ENCODE measurements at places on chromosomes 2 and 18.
A peak's percentile ranks its signal among the peaks of the same experiment; 100 is the strongest.

DNA sequence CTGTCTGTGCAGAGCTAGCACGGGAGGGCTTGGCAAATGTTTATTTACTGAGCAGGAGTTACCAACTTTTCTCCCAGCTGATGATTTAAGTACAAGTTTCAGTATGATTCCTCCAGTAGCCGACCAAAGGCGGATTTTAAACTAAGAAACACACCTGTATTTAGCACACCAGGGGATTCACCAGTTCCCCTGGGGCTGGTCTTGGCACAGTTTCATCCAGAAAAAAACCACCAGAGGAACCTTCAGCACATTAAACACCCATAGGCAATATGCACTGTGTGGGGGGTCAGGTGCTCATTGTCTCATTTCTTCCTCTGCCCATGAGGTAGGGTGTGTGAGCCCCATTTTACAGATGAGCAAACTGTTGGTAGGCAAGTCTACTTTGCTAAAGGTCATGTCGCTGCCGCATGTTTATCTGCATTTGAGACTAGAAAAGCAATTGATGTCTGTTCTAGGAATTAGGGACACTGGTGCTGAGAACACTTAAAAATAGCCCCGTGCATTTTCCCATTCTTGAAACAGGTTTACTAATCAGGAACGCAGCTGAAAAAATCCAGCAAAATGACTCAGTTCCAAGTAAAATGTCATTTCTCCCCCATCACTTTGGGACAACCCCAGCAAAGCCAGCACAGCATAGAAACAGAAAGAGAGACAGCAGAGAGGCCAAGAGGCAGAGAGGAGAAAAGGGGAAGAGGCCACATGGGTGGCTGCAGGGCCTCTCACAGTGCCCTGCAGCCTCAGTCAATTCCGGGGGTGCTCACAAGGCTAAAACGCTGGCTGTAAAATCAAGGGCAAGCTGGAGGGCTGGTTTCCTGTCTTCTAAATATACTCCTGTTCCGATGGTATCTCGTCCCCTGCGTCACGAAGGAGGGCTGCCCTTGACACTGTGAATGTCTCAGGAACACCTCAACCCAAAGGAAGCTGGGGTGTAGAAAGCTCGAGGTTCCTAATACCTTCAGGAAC is 166.8 kb upstream of the ID2 start:
- peak; percentile 72 for DNase-seq

DNA sequence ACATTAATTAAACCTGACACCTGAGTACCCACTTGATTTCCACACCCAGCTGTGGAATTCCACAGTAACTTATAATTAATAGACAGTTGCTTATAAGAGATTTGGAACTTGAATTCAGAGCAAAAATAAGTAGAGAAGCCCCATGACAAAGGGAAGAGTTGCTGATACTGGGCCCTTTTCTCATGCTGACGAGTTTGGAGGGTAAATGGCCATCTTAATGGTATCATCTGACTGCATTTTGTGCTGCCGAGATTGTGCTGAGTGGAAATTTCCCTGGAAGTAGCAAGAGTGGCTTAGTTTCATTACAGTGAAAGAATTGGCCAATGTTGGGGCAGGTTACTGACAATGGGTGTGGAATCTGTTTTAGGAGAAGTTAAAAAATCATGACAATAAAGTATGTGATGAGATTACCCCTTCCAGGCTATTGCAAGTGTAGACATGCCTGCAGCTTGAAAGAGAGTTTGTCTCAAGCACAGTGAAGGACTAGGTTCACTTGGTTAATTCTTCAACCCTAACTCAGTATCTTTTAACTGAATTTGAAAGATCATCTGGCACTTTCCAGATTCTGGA is 49.9 kb downstream of the VSNL1 start:
- no peak for DNase-seq

DNA sequence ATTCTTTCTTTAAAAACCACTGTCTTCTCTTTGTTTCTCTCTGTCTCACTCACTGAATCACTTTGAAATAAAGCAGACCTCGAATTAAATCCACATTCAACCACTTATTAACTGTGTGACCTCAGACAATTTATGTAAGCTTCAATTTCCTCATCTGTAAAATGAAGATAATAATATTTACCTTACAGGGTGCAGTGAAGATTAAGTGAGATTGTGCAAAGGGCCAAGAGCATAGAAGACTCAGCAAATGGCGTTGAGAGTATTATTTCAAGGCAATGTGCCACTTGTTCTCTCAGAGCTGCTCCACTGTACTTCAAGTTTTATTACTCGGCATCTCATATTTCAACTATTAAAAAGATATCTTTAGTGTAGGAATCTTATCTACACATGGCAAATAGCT is 454.2 kb upstream of the HNRNPA3 start:
- no peak for DNase-seq

DNA sequence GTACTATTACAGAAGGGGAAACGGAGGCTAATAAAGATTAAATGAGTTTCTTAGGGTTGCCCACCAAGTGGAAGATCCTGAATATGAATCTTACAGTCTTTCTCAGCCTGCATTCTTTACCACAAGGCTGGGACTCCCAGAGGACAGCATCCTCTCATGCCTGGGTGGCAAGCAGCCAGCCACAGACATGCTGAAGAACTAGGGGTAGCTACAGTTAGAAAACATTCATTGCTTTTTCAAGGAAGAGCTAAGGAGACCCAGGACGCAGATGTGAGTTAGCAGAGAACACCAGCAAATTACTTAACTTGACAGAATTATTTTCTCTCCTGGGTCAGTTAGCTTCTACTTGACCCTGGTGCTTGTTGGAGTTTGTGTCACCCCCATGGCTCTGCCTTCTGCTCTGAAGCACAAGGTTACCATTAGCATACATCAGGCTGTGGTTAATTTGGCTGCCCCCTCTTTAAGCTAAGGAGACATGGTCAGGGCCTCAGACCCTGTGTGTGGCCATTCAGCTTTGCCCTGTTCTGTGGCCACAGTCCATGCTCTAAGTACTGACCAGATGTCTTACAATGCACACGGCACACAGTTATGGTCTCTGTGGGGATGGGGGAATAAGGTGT is 132.3 kb upstream of the TNP1 start:
- DNase-seq = no peak

DNA sequence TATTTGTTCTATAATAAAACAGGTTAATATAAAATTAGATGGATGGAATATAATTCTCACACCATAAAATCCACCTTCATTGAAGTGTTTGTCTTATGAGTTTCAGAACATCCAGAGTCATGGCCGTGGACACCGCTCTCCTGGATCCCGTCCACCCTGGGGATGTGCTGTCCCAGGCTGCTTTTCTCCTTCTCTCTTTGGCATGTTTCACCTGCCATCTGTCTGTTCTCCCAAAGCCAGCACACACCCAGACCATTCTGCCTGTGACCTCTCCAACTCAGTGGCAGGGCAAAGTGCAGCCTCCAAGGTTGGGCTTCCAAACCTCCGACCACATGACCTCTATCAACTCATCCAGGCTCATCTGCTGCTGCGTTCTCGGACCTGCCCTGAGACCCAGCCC is 104.7 kb downstream of the MYT1L start:
- no peak for DNase-seq

GRCh38 chr2:42298132-42298531 is 62.9 kb downstream of the COX7A2L start:
- no peak for DNase-seq

- no peak for DNase-seq
Measured at GRCh38 chr2:238296638-238297457, 8.4 kb upstream of the PER2 start.

GRCh38 chr18:10923551-10924070 is 225.8 kb downstream of the PIEZO2 start:
- no peak for DNase-seq

DNA sequence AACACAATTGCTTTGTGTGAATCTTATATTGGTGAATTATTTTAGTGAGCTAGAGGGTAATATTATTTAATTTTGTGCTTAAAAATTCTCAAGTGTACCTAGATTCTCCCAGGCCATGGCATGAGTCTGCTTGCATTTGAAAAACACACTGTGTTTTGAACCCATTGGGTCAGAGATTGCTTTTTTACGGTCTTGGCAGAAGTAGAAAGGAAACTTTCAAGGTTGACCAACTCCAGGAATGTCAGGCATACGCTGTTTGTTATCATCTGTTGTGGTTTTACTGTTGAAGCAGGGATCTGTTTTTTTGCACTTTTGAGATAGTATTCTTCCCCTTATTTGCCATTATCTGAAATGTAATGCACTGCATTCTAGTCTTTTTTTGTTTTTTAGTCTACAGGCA is 377.4 kb downstream of the RPRM start:
- DNase-seq = no peak

- no peak for DNase-seq
Measured at GRCh38 chr2:234603619-234604018, 106.7 kb upstream of the ARL4C start.

- DNase-seq = no peak
Measured at GRCh38 chr18:10195529-10195928, 258.9 kb upstream of the APCDD1 start.

DNA sequence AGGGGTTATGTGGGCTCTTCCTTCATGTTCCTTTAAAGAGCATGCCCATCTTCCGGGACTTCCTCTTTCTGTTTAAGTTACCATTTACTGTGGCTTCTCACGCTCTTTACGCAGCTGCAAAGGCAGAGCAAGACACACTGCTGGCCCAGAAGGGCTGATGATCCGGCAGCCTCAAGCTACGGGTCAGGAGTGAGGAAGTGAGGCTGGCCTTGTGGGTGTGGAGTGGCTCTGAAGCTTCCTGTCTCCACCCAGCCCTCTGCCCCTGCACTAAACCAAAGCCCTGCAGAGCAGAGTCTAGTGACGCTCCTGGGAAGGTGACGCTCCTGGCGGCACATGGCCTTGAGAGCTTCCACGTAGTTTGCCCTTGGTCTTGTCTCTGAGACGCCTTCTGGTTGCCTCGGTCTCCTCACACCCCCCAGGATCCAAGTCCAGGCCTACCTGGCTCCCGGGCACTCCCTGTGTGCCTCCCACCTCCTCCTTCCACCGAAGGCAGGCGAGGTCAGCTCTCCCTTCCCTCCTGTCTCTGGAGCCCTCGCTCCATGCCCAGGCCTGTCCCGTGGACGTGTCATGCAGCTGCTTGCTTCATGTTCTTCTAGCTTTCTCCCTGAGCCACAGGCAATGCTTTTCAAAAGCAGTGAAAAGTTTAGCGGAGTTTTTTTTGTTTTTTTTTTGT is 50.3 kb downstream of the ARL4C start:
- peak; percentile 78 for DNase-seq

DNA sequence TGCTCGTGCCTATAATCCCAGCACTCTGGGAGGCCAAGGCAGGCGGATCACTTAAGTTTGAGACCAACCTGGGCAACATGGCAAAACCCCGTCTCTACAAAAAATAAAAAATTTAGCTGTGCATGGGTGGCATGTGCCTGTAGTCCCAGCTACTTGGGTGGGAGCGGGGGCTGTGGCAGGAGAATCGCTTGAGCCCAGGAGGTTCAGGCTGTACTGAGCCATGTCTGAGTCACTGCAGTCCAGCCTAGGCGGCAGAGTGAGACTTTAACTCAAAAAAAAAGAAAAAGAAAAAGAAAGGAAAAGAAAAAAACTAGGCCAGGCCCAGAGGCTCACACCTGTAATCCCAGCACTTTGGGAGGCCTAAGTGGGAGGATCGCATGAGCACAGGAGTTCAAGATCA is 30.8 kb downstream of the TWSG1 start:
- DNase-seq = no peak

- no peak for DNase-seq
Measured at GRCh38 chr2:229087843-229088516, 183.1 kb downstream of the PID1 start.

GRCh38 chr2:108034843-108035242 is 48.5 kb downstream of the SLC5A7 start:
- no peak for DNase-seq

GRCh38 chr2:74504591-74504990 is 2.9 kb downstream of the PCGF1 start:
- no peak for DNase-seq
